ENCODE measurements at places on chromosomes 7 and 10.

GRCh38 chr10:72511459-72511858 is 114.4 kb downstream of the MICU1 start:
- no peak for DNase-seq

- DNase-seq = no peak
Measured at GRCh38 chr7:33922820-33923219, 17.5 kb downstream of the BMPER start.

DNA sequence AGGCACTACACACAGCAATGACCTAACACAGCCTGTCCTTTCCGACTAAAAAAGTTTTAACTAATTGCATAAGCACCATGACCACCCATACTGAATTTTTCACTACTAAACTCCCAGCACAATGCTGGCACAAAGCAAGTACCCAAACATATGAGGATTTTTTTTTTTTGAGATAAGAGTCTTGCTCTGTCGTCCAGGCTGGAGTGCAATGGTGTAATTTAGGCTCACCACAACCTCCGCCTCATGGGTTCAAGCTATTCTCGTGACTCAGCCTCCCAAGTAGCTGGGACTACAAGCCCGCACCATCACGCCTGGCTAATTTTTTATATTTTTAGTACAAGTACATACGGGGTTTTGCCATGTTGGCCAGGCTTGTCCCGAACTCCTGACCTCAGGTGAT is 5.1 kb downstream of the UBE2H start:
- no peak for DNase-seq

DNA sequence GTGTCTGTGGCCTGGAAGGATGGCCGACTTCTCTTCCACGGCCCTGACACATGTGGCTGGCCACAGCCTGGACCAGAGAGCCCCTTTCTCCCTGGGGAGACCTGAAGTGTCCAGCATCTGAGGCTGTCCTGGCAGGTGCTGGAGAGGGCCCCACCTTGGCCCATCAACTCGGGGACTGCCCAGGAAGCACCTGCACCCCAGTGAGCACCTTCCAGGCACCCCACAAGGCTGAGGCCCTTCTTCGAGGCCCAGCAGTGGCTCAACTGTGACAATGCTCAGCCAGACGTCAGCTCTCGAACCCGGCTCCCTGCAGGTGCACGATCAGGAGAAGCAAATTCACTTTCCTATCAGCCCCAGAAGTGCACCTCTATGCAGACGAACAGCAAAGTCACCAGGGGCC is 24.3 kb downstream of the RGS10 start:
- no peak for DNase-seq

DNA sequence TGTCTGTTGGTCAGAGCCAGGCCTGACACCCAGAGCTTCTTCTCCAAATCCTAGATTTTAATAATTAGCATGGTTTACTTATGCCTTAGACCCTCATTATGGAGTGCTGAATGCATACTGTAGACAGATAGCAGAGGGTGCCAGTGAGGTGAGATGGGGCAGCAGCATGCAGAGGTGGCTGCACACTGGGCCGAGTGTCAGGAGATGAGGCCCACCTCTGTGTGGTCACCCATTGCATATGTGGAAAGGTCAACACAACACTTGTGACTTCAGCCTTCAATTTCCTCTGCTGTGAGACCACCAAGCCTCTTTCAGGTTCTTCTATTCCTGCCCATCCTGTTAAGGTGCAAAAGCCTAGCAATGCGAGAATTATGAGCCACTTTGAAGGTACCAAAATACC is 39.7 kb upstream of the NMT2 start:
- DNase-seq = no peak

DNA sequence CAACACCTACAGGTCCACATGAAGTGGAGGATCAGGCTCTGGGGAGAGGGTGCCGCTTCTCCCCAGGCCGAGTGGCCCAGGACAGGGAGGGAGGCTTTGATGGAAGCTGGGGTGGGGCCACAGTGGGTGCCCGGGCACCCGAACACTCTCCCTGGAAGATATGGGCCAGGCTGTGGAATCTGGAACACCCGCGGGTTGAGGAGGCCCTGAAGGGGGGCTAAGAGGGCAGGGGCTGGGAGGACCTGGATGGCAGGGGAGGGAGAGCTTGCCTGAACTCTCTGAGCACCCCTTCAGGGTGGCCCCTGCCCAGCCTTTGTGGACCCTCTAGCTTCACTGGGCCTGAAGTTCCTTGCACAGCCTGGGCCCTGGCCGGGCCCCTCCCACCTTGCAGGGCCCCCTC is 4.5 kb upstream of the NKX6-2 start:
- DNase-seq = no peak

GRCh38 chr10:95650232-95650631 is 6.3 kb downstream of the ALDH18A1 start:
- no peak for DNase-seq

DNA sequence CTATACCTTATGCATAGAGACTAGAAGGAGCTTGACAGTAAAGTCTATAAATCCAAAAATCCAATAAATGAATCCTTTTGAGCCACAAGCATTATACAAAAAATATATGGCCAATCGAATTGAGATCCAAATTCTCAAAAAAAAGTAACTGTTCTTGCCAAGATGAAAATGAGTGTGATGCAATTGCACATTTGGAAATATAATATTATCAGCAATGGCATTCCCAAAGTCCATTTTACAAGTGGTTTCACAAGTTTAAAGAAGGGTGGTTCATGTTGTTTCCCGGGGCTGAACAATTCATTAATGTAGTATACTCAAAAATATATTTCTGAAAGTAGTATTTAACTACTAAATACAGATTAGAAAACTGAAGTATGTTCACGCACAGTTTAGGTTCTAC is 7.3 kb downstream of the RP9 start:
- DNase-seq = no peak

DNA sequence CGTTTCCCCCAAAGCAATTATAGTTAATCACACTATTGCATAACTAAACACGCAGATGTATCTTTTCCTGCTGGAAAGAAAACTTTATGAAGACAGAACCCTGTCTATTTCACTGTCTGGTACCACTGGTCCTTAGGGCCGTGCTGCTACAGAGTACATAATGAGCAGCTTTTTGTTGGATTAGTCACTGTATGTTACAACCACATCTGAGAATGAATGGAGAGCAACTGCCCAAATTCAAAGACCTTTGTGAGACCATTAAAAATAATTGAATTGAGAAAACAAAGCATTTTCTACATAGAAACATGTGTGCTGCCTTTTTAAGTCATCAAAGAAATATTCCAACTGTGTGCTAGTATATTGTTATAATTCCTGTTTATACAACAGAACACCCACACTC is 111.3 kb upstream of the SORCS1 start:
- no peak for DNase-seq

GRCh38 chr7:133491846-133492652 is 239.2 kb downstream of the EXOC4 start:
- DNase-seq = no peak

DNA sequence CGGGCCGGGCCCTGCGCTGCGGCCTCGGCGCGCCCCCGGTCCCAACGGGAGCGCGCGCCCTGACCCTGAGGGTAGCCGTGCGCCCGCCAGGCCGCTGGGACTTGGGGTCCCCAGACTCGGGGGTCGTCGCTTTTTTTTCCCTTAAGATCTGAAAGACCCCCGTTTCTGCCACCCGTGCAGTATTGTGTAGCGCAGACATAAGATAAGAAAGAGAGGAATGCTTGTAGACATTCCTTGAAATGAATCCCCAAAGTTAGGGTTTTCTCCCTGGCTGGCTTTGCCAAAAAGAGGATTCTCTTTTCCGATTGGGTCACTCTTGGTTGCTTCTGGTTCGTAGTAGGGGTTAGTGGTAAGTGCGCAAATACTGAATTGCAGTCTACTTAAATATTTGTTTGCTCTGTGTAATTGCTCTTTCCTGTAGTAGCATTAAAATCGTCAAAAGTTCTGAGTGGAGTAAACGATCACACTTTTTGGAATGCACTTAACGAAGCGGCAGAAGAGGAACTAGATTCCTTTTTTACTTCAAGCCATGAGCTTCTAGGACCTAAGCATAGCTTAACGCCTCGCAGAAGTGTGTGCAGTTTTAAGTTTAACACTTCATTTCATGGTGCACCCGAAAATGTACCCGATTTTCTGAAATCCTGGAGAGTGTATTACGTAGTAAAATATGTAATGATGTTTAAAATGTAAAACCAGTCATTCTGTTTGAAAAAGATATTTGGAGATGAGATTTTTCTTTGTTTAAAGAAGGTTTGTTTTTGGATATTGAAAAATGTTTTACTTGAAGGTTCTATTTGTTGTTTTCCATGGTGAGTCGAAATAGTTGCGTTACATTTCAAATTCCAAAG is 1.3 kb downstream of the CUL1 start:
- no peak for DNase-seq

GRCh38 chr10:32905466-32905865 is 52.6 kb downstream of the ITGB1 start:
- DNase-seq = no peak

DNA sequence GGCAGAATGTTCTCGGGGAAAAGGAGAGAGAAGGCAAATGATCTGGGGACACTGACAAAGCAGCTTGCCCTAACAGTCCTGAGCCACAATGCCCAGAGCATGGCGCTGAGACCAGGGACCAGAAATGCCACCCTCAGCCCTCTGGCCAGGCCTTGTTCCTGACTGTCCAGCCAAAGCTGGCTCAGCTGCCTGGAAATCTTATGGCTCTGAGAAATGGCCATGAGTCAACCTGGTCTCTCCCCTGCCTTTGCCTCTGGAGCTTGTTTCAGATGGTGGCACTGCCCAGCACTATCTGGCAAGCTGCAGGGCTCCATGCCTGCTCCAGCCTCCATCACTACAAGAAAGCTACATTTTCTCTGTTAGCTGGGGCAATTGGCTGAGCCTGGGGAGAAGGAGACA is 90.5 kb upstream of the PLXNA4 start:
- no peak for DNase-seq

- no peak for DNase-seq
Measured at GRCh38 chr10:38102880-38103279, 8.7 kb downstream of the ZNF37A start.

DNA sequence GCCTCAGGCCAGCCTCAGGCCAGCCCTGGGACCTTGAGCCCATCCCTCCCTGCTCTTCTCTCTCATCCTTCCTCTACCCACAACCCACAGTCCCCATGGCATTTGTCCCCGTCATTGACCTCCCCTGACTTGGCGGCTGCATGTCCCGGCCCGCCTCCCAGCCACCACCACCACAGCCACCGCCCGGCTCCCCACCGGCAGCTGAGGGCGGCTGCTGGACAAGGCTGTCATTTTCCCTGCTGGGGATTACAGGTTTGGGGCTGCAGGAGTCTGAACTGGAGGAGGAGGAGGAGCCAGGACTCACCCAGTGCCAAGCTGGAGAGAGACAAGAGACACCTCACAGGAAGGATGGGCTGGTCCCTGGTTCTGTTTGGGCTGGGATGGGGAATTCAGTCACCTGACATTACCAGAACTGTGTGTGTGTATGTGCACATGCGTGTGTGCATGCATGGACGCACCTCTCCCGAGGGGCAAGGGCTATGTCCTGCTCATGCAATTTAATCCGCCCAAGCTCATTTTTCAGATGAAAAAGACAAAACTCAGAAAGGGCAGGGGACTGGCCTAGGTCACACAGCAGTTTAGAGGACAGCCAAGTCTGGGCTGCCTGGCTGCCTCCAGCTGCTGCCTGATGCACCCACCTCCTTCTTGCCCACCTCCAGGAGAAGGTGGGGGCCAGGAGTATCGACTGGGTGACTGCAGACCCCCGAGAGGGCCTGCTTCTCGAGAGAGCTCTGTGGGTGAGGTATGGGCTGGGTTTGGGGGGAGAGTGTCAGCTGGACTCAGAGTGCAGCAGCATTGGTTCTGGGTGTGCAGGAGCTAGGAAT is 113.1 kb downstream of the ZMIZ1 start:
- no peak for DNase-seq

- no peak for DNase-seq
Measured at GRCh38 chr10:14409856-14410458, 79.2 kb upstream of the FRMD4A start.

DNA sequence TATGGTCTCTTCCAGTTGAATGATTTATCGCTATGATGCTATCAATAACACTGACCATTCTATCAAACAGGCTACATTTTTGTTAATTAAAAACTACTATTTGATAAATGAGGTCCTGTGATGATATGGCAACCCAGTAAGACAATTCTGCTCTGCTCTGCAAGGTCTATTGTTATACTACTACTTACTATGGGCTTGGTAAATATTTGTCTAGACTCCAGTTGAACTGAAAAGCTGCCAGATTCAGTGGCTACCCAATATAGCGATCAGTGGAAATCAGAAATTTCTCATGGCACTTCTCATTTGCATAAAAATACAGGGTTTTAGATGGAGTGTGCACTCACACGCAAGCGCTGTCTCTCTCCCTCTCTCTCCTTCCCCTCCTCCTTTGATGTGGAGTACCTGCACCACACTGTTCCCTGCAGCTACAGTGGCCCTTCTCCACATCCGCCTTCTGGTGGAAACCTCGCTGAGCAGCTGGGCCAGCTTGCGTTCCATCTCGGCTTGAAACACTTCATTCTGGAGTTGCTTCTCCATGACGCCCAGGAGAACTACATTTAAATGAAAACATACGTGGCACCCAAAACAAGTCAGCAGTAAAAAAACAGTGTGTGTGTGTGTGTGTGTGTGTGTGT is 77.9 kb downstream of the KIAA1549 start:
- DNase-seq = peak; percentile 64

DNA sequence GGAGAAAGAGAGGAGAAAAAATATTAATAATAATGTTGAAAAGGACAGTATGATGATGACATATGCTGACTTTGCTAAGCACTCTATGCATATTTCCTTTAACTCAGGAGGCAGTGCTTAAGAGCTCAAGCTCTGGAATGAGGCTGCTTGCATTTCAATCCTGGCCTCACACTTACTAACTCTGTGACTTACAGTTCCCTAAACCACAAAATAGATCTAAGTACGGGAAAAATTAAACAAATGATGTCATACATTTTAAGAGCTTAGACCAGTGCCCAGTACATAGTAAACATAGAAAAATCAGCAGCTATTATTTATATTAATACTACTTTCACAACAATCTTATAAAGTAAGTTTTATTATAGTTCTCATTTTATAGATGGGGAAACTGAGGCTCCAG is 61.3 kb downstream of the GFRA1 start:
- no peak for DNase-seq

- no peak for DNase-seq
Measured at GRCh38 chr10:23114228-23114850, 19.0 kb downstream of the MSRB2 start.

GRCh38 chr7:3399858-3400257 is 98.8 kb downstream of the SDK1 start:
- no peak for DNase-seq

GRCh38 chr10:4291990-4292389 is 507.0 kb upstream of the KLF6 start:
- no peak for DNase-seq

DNA sequence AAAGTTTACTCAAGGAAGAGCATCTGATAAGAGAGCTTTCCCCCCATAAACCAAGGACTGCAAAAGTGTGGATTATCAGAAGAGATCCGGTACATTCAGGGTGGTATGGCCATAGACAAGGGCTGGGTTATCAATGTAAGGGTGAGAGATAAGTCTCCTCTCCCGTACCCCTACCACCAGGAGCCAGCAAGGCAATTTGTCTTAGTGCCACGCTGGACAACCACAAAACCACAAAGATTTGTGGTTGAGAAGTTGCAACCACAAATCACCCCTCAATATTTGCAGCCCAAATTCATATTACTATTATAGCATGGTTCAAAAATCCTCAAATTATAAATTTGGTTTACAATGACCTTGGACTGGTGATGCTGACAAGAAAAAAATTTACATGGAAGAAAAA is 2.3 kb upstream of the ZSCAN25 start:
- no peak for DNase-seq

Data from stimulated activated CD4-positive, alpha-beta T cell treated with anti-CD3 and anti-CD28 coated beads, Interleukin-4, amount 100 ng/mL, for 4 hours (primary cell).